ENCODE measurements at places on chromosomes 1 and 21.

- no peak for DNase-seq
These were observed at the start of gene TACSTD2 for GRCh38 chr1:58576727-58577653. TSS of gene TACSTD2 (minus strand) at chr1:58577252. CDS start at chr1:58577156, 96 bp downstream.

DNA sequence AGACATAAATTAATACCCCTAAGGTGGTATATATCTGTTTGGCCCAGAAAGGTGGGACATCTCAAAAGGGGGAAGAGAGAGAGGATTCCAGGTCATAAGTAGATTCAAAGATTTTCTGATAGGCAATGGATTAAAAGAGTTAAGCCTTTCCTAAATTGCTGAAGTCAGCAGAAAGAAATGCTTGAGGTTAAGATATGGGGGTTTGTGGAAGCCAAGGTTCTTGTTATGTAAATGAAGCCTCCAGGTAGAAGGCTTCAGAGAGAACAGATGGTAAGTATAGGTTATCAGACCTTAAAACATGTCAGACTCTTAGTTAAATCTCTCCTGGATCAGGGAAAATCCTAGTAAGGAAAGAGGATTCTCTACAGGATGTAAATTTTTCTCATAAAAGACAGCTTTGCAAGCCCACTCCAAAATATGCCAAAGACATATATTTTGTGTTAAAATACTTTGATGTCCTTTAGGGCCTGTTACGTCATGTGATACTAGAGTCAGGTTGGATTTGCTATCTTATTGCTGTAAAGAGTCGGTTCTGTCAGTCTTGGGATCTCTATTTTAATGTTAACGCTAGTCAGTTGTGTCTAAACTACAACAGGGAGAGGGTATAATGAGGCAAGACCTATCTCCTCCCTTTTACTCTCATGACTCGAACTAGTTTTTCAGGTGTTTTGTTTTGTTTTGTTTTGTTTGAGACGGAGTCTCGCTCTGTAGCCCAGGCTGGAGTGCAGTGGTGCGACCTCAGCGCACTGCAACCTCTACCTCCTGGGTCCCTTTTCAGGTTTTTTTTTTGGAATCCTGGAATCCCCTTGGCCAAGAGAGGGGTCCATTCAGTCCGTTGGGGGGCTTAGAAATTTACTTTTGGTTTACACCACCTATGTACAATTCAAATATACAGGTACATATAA, 30.6 kb downstream of the RGS2 start:
- DNase-seq = no peak

DNA sequence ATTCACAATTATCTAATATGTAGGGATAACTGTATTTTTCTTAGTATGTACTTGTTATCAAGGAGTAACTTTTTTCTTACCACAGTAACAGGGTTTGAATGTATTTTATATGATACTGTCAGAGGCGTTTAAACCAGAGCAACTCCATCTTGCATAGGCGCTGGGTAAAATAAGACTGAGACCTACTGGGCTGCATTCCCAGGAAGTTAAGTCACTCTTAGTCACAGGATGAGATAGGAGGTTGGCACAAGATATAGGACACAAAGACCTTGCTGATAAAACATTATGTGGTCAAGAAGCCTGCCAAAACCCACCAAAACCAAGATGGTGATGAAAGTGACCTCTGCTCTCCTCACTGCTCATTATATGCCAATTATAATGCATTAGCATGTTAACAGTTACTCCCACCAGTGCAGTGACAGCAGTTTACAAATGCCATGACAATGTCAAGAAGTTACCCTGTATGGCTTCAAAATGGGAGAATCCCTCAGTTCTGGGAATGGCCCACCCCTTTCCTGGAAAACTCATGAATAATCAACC, 64.8 kb downstream of the RPE65 start:
- no peak for DNase-seq

DNA sequence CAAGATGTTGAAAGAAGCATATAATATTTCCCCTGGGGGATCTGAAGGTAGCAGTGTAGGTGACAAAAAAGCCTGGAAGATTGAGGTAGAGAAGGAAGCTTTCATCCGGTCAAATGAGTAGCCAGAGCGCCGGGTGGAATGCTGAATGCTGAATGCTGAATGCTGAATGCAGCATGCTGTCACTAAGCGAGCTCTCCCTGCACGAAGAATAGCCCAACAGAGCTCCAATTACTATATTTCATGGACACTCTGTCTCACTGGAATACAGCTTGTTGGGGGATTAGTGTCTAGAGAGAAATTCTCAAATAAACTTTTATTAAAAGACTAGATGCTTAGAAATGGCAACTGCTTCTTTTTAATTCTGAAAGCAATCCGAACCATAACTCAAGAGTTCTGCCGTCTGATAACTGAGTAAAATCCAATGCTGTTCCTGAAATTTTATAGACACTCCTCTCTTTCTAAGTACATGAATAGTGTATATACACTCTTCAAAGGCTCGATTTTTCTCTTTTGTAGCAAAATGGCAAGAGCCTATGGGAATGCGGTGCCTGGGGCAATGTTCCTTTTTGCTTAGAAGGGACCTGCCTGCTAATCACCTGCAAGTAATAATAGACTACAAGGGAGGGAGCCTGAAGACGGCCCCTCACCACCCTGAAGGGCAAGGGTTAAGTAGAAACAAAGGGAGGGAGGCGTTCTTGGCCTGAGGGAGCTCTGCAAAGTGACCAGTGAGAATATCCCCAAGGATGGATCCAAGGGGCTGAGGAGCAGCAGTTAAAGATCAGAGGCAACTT, 203.7 kb upstream of the ESRRG start:
- no peak for DNase-seq

DNA sequence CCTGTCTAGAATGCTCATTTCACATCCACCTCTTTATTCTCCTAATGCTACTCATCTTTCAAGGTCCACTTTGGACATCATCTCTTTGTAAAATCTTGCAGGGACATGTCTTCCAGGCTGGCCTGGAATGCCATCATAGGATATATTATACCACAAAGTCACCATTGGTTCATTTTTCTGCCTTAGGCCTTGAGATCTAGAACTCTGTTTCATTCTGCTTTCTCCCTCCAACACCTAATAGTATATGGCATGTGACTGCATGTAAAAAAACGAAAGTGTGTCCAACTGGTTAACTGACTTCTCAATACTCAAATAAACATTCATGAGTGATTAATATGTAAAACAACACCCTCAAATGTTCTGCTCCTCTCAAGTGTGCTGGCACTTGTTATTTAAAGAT, 84.1 kb downstream of the RGS2 start:
- no peak for DNase-seq

- DNase-seq = no peak
These were observed 18.0 kb downstream of the UMODL1 start for GRCh38 chr21:42089093-42089631.

DNA sequence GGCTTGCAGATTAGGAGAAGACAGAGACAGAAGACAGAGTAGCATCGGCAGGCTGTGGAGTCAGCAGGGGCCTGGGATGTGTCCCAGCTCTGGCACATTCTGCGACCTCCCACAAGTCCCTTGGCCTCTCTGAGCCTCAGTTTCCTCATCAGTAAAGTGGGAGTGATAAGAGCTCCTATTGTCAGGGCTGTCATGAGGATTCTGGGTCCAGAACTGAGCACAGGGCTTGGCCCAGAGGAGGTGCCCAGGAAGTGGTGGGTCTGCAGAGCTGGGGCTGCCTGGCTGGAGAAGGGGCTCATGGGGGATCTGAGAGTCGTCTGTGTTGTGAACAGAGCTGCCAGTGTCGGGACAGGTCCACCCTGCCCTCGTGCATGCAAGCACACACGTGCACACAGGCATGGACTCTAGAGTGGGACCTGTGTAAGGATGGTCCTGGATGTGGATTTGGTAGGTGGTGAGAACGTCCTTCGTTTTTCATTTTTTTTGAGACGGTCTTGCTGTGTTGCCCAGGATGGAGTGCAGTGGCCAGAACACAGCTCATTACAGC, 262.9 kb downstream of the PTPRU start:
- no peak for DNase-seq

DNA sequence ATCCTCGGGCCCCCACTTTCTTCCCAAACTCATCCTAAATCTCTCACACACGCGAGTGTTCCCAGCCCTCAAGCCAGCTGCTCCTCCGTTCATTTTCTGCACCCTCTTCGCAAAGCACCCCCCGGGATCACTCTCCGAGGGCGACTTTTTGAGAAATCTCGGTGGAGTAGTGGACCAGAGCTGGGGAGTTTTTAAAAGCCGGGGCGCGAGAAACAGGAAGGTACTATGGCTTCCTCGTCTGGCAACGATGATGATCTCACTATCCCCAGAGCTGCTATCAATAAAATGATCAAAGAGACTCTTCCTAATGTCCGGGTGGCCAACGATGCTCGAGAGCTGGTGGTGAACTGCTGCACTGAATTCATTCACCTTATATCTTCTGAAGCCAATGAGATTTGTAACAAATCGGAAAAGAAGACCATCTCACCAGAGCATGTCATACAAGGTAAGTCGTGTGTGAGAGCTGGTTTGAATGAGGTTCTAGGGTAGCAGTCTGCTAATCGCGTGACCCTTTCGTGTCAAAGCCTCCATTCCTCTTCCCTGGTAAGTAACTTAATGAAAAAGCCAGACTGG, 800 bp downstream of the DR1 start:
- DNase-seq = no peak

DNA sequence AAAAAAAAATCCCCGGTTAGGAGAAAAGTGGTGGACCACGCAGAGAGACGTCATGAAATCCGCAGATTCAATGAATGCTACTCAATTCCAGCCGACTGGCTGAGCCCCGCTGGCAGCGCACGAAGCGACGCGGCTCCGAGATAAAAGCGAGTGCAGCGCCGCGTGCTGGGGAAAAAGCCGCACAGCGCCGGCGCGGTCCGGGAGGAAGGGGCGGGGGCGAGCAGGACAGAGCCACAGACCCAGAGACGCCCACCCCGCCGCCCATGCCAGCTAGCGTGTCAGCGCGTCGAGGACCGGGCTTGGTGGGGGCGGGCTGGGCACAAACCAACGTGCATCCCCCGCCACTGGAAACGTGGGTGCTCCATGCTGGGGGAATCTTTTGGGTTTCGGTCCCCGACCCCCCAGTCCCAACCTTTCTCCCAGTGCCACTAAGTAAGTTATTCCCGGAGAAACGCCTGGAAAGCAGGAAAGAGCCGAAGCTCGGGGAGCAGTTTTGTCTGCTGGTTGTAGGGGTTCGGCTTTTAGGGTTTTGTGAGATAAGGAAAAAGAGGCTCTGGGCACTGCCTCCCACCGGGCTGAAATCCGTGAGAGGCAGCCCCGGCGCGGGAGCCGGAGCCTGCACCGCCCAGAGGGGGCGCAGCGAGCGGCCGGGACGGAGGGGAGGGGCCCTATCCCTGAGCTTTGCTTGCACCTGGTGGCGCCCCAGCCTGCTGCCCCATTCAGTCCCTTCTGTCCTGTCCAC, at the start of gene KCNJ6:
Gene KCNJ6 (minus strand): TSS at position 148 of the 742 bp plus-strand sequence. CDS start 75,775 bp downstream, outside the sequence.
- no peak for DNase-seq

GRCh38 chr1:211424018-211424417, 67.9 kb downstream of the RD3 start:
- no peak for DNase-seq

DNA sequence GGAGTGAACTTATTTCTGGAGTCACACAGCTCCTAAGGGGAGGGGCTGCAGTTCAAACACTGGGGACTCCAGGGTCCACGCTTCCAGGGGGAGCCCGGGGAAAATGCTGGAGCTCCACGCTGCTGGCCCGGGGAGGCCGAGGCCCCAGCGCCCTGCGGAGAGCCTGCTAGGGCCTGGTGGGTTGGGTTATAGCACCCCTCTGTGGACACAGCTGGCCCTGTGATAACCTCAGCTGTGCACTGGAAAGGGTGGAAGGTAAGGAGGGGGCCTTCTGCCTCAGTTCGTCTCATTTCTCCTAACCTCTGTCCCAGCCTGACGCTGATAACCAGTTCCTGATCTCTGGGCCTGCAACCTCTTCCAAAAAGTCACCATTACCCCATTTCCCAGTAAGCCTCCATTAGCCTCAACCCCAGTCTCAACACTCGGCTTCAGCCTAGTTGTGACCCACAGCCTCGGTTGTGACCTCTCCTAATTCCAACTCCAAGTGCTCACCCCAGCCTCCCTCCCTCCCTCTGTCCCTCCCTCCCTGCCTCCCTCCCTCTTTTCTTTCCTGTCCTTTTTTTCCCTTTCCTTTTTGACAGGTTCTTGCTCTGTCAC, 7.1 kb downstream of the NBL1 start:
- peak; percentile 22 for DNase-seq

DNA sequence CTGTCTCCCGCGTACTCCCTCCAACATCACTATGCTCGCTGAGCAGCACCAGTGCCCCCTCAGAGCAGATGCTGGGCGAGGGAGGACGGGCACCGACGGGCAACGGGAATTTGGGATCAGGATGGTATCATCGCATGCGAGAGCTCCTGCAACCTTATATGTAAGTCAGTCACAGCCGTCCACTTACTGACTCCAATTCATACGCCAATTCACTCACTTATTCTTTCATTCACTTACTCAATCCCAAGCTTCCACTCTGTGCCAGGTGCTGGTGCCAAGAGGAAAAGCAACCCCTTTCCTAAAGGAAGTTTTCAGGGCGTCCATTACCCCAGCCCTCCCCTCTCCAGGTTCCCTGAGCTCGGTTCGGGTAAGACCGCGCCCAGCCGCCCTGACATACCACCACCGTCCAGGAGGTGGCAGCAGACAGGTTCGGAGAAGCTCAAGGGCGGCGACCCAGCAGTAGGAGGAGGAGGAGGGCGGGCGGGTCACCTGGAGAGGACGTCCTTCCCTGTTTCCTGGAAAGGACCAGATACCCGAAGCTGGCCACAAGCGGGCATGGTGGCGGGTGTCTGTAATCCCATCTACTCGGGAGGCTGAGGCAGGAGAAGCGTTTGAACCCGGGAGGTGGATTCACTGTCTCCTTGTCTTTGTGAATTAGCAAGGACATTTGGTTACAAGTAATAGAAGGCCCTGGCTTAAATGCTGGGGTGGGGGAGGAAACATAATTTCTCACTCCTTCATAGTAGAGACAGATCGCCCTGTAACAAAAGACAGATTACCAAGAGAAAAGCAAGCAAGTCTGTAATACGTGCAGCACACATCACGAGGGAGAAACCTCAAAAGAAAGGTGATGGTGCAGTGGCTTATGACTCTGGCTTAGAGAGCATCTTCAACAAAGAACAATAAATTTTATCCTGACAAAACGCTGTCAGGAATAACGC, 7.6 kb upstream of the IL22RA1 start:
- peak; percentile 68 for DNase-seq

DNA sequence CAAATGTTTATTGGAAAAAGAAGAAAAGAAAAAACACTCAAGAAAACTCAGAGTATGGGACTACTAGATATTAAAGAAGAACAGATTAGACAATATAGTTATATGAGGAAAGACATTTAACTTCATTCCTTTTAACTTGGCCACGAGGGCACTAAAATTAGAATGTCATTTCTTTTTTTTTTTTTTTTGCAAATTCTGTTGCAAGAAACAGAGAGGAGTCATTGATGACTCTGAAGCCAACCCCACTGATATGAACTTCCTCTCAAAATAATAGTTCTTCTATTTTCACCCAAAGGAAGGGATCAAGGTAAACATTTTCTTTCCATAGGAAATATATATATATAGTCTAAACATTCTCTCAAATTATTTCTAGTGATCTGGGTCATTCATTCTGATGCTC, 24.6 kb upstream of the PEX19 start:
- no peak for DNase-seq

- peak; percentile 94 for DNase-seq
These were observed 6.6 kb upstream of the SMIM12 start for GRCh38 chr1:34865981-34866761.

DNA sequence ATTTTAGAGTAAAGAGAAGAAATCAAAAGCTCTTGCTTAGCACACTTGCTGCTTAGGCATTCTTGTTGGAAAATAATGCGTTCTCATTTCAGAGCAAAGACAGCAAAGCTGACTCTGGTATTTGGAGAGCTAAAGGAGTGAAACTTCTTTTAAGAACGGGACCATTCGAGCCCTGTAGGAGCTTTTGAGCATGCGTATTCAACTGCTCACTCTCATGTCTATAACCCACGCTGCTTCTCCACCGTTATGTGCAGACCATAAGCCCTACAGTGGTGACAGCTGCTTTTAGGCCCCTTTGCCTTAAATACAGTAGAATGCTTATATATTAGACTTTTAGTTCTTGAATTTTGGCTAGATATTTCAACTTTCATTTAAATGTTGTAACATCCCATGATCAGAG, 214.2 kb upstream of the CACYBP start:
- DNase-seq = no peak

Measured in stimulated activated CD8-positive, alpha-beta memory T cell treated with anti-CD3 and anti-CD28 coated beads, Interleukin-7, amount 100 ng/mL, for 1 hour (primary cell).